B cell (primary cell): ENCODE measurements at places on chromosomes 5 and 9. TPM values are rescaled to one million over a fixed set of nuclear protein-coding genes. Genes with fewer than 3 reads are reported as not detected.

Gene SLC44A1
- 2.2 and 2.5 TPM in 2 replicates for polyA plus RNA-seq

Gene SOHLH1
- polyA plus RNA-seq = not detected in 2 replicates

Gene HTR1A
- not detected in 2 replicates for polyA plus RNA-seq

Gene PLEKHG4B
- 0.10 TPM in 1 of 2 replicates, not detected in the other for polyA plus RNA-seq

Gene PCA3
- 0.09 TPM in 1 of 2 replicates, not detected in the other for polyA plus RNA-seq

Gene PCDHGA4
- 0.09 and 0.13 TPM in 2 replicates for polyA plus RNA-seq

Gene F12
- 3.1 and 6.5 TPM in 2 replicates for polyA plus RNA-seq

Gene GPX8
- not detected in 2 replicates for polyA plus RNA-seq

Gene KLF4
- polyA plus RNA-seq = 157 and 244 TPM in 2 replicates

Gene CER1
- not detected in 2 replicates for polyA plus RNA-seq

Gene GARIN3
- polyA plus RNA-seq = not detected in 2 replicates

Gene DPYSL3
- polyA plus RNA-seq = not detected in 2 replicates

Gene C8G
- 0.65 and 2.8 TPM in 2 replicates for polyA plus RNA-seq

Gene TRIM41
- 28.4 and 32.6 TPM in 2 replicates for polyA plus RNA-seq

Gene KIF24
- polyA plus RNA-seq = 0.07 and 0.09 TPM in 2 replicates

Gene MYOZ3
- 0.04 TPM in 1 of 2 replicates, not detected in the other for polyA plus RNA-seq

Gene CDK7
- 12.3 and 17.0 TPM in 2 replicates for polyA plus RNA-seq

Gene PHYHD1
- 2.0 and 4.4 TPM in 2 replicates for polyA plus RNA-seq

Gene CATSPER3
- polyA plus RNA-seq = 1.1 and 1.3 TPM in 2 replicates

Gene SV2C
- polyA plus RNA-seq = not detected in 2 replicates

Gene TTC33
- polyA plus RNA-seq = 1.7 and 2.1 TPM in 2 replicates

Gene PTPN3
- not detected in 2 replicates for polyA plus RNA-seq

Gene PRUNE2
- polyA plus RNA-seq = 0.13 TPM in 1 of 2 replicates, not detected in the other

Gene AJM1
- polyA plus RNA-seq = 1.2 and 1.7 TPM in 2 replicates

Gene PCDHGA6
- 0.33 and 0.78 TPM in 2 replicates for polyA plus RNA-seq

Gene CCNI2
- polyA plus RNA-seq = 0.04 and 0.39 TPM in 2 replicates

Gene PCDHB11
- not detected in 2 replicates for polyA plus RNA-seq

Gene RBM18
- polyA plus RNA-seq = 9.7 and 13.4 TPM in 2 replicates

Gene TRIM36
- polyA plus RNA-seq = 0.06 and 0.22 TPM in 2 replicates

Gene NME5
- polyA plus RNA-seq = not detected in 2 replicates

Gene SNCAIP
- not detected in 2 replicates for polyA plus RNA-seq

Gene PCDHB9
- polyA plus RNA-seq = 0.12 and 0.20 TPM in 2 replicates

Gene CYFIP2
- 227 and 231 TPM in 2 replicates for polyA plus RNA-seq

Gene DTWD2
- polyA plus RNA-seq = 2.1 and 3.7 TPM in 2 replicates

Gene OTULINL
- 0.33 and 0.75 TPM in 2 replicates for polyA plus RNA-seq

Gene MSMP
- 1.6 and 2.3 TPM in 2 replicates for polyA plus RNA-seq

Gene CYLC2
- polyA plus RNA-seq = not detected in 2 replicates

Gene PCDHA9
- polyA plus RNA-seq = not detected in 2 replicates

Gene ZNF366
- polyA plus RNA-seq = 0.03 TPM in 1 of 2 replicates, not detected in the other

Gene SLC9A3
- 1.2 and 2.0 TPM in 2 replicates for polyA plus RNA-seq

Gene ZNG1C
- polyA plus RNA-seq = 24.2 and 48.9 TPM in 2 replicates

Gene CTSV
- polyA plus RNA-seq = not detected in 2 replicates

Gene PRR16
- 0.09 and 0.16 TPM in 2 replicates for polyA plus RNA-seq

Gene LCN9
- not detected in 2 replicates for polyA plus RNA-seq

Gene ITGA1
- 0.01 TPM in 1 of 2 replicates, not detected in the other for polyA plus RNA-seq

Gene ADAMTS12
- not detected in 2 replicates for polyA plus RNA-seq

Gene PCDHB4
- polyA plus RNA-seq = not detected in 2 replicates

Gene APBA1
- 0.01 and 0.03 TPM in 2 replicates for polyA plus RNA-seq

Gene ARHGEF37
- polyA plus RNA-seq = 0.06 TPM in 2 replicates

Gene HABP4
- 3.3 and 4.1 TPM in 2 replicates for polyA plus RNA-seq

Gene MYMK
- polyA plus RNA-seq = not detected in 2 replicates

Gene TTLL11
- 3.5 and 3.6 TPM in 2 replicates for polyA plus RNA-seq

Gene CDHR2
- polyA plus RNA-seq = 0.04 and 0.25 TPM in 2 replicates
